Stimulated activated CD8-positive, alpha-beta memory T cell treated with anti-CD3 and anti-CD28 coated beads, Interleukin-7, amount 100 ng/mL, for 1 hour (primary cell): ENCODE measurements at places on chromosomes 7 and 10.
A peak's percentile ranks its signal among the peaks of the same experiment; 100 is the strongest.

DNA sequence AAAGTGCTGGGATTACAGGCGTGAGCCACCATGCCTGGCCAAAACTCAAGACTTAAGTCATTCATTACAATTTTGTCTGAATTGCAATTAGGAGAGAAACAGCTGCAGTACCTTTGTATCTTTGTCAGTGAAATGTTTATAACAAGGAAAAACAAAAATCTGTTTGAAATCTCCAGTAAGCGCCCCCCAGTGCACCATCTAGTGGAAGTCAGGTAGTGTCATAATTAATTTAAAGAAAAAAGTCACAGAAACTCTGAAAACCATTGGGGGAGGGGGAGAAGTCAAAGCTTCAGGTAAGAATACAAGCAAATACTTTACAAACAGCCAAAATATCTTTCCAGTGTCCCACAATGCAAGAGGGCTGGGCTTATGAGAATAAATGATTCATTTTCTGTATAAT lies 2.8 kb downstream of the MPP7 start:
- no peak for DNase-seq

DNA sequence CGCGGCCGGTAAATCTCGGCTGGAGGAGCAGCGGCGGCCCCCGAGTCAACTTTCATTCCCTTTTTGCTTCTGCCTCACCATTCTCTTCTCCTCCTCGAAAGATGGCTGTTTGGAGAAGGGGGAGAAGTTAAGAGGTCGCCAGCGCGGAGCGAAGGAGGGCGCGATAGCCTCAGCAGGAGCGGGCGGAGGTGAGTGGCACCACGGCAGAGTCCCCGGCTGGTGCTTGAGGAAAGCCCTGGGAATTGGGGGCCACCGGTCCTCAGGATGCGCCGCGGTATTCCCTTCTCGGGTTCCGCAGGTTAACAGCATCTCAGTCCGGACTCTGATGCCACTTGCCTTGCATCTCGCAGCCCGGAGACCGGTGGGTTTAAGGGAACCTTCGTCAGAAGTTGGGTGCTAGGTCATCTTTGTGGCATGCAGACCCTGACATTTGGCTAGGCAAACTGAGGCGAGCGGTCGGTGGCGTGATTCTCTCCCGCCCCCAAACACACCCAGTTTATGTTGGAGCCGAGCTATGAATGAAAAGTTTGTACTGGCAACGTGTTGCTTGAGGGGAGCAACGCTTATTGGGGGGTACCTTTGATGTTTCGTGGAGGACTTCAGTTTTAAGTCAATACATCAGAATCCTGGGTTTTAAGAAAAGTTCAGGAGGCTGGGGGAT lies 59.5 kb upstream of the PRPS1L1 start:
- DNase-seq, result no peak

GRCh38 chr10:74417397-74417796 lies 266.4 kb downstream of the ADK start:
- no peak for DNase-seq

- no peak for DNase-seq
Measured at GRCh38 chr7:36871863-36872262, 147.6 kb upstream of the AOAH start.

GRCh38 chr7:95609277-95609971 lies 13.1 kb upstream of the PDK4 start:
- DNase-seq, result no peak

DNA sequence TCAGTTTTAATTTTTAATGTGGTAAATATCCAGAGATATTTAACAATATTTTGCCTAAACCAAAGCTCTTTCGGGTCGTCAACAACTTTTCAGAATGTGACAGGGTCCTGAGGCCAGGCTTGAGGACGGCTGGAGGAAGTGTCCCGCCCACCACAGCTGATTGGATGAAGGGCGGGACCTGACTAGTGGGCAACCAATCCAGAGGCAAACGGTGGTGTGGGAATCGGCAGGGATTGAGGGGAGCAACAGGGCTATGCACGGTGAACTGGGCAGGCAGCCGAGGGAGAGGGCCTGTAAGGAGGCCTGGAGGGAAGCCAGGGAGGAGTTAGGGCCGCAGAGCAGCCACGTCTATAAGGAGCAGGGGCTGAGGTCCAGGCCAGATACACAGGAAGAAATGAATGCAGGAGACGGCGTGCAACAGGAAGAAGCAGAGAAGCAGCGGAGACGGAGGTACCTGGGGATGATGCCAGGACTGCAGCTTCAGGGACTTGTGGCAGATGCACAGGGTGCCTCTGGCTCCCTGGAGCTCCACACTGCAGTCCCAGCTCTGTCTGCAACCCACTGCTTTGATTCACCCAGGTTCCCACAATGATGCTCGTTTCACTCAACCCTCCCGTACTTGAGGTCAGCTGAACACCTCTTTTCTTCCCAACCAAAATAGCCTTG lies 46.1 kb upstream of the ZMIZ1 start:
- no peak for DNase-seq

- no peak for DNase-seq
Measured at GRCh38 chr7:45697576-45698136, 123.5 kb downstream of the ADCY1 start.

DNA sequence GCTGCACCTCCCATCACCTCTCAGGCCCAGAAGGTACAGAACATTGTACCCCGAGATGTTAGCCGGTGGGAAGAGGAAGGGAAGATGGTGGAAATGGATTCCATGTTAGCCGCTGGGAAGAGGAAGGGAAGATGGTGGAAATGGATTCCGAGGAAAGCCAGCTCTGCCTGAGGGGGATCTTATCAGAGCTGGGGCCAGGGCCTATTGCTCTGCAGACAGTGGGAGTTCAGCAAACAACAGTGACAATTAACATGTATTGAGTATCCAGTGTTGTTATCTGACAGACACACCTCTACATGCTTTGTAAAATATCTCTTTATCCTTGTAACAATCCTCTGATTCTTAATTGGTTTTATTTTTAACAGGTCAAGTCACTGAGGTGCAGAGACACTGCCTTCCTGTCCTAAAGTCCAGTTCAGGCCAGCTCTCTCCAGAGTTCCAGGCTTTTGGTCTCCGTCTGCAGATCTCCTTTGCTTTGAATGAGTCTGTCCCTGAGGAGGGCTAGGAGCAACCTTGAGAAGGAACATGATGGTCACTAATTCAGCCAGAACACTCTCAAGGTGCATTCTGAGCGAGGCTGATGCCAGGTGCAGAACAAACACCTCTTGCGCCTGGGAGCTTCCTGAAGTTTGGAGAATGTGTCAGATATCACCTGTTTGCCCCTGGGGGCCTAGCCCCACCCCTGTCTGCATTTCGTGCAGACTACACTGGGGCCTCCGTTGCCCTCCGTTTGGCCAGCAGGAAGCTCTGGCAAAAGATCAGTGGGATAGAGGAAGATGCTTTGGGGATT lies 82.4 kb upstream of the PODXL start:
- DNase-seq, result no peak

GRCh38 chr7:140719721-140720120 lies 23.2 kb downstream of the NDUFB2 start:
- no peak for DNase-seq

DNA sequence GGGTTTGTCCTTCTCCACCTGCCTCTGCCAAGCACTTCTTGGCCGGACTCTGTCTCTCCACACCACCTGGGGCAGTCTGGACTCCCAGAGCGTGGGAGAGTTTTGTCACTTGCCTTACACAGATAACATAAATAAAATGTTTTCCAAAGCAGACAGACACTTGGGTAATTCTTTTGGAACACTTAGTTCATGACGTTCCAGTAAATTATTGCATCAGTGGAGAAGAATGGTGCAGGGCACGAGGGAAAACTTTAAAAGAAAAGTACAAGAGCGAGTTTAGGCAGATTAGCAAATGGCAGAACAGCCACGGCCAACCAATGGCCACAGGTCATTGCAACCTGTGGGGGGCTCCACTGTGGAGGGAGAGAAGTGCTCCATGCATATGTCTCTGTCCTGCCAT lies 170.6 kb upstream of the GRB10 start:
- DNase-seq, result no peak

- no peak for DNase-seq
Measured at GRCh38 chr7:126856691-126857291, 395.9 kb downstream of the GRM8 start.

DNA sequence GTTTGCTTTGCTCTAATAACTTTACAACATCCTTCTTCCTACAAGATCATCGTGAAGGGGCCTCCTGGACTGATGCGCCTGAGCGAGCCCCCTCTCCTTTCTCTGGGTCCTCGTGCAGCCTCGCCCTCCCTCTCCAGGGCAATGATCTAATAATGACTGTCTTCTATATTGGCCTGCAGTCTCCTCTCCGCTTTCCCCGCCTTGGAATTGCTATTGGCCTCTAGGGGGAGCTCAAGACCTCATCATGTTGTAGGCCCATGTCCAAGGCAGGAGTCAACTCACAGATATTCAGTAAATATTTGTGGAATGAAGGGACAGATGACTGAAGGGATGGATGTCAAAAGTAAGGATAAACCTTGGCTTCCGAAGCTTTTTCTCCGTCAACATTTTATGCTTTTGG lies 1180.3 kb downstream of the TYW1 start:
- no peak for DNase-seq

- DNase-seq, result no peak
Measured at GRCh38 chr10:132984008-132984295, 41.6 kb upstream of the CFAP46 start.

DNA sequence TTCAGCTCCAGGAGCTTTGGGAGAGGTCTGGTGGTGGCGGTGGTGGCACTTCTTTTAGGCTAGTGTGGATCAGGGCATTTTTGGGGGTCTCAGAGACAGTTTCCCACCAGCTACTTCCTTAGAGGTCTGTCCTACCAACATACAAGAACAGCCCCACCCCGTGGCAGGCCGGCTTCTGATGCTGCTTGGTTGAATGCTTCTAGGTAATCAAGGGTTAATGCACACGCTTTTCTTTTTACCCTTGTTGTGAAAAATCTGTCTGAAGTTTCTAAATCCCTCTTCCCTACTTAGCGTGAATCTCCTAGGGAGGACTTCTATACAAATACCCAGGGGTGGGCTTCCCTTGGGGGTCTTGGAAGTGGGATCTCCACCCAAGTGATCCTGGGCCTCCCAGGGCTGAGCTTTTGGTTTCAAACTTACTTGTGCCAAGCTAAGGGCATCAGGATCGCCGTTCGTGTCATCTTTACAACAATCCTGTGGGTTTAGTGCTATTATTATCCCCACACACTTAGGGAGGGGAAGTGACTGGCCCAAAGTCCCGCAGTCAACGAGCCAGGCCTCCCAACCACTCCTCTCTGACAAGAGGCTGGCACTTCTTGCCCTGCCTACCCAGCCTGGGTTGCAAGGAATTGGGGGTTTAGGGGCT lies 1.7 kb downstream of the SH2B2 start:
- DNase-seq, result no peak

DNA sequence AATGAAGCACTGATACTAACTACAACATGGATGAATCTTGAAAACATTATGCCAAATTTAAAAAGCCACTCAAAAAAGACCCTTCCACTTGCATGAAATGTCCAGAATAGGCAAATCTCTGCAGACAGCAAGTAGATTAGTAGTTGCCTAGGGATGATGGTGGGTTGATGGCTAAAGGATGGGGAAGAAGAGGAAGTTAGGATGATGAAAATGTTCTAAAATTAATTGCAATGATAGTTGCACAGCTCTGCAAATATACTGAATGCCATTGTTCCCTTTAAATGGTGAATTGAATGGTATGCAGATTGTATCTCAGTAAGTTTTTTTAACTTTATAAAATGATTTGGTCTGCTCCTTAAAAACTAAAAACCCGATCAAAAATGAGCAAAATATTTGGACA lies 7.3 kb upstream of the LIPA start:
- no peak for DNase-seq

- DNase-seq, result no peak
Measured at GRCh38 chr10:71838264-71839211, 12.5 kb downstream of the PSAP start.

GRCh38 chr7:90690159-90690858 lies 94.2 kb downstream of the CDK14 start:
- no peak for DNase-seq

- no peak for DNase-seq
Measured at GRCh38 chr10:133554600-133554999, 10.8 kb downstream of the SYCE1 start.

DNA sequence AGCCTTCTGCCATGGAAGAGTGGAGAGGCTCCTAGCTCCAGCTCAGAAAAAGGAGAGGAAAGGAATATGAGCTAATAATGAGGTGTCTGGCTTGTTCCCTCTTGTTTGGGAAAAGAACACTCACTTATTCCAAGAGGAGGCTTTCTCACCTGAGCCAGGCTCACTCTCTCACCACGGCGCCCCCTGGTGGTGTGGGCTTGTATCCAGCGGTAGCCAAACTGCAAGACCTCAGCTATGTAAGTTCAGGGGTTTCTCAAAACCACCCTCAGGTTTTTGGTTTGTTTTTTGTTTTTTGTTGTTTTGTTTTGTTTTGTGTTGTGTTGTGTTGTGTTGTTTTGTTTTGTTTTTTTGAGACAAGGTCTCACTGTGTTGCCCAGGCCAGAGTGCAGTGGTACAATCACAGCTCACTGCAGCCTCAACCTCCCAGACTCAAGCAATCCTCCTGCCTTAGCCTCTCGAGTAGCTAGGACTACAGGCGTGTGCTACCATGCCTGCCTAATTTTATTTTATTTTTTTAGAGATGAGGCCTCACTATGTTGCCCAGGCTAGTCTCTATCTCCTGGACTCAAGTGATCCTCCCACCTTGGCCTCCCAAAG lies 124.0 kb downstream of the TMEM130 start:
- peak; percentile 51 for DNase-seq

GRCh38 chr7:108525327-108525984 lies 479 bp downstream of the PNPLA8 start:
- no peak for DNase-seq

DNA sequence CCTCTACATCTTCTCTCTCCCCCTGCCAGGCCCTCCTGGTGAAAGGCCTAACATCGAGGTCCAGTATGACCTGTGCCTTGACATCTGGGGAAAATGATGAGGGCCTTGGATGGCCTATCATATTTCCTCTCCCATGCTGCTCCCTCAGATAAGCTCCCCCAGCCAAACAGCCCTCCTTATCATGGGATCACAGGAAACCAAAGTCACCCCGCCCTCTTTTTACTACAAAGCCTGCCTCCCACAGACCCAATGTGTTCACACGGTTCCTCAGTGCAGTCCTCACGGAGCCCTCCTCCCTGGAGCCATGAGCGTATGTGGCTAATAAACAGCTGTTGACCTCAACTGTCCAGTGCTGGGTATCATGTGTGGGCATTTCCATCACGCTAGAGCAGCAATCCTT lies 32.0 kb downstream of the C10orf90 start:
- DNase-seq, result no peak
